ENCODE measurements at places on chromosomes 3 and 15. TPM values are rescaled to one million over a fixed set of nuclear protein-coding genes. Genes with fewer than 3 reads are reported as not detected.

CHRFAM7A gene
- total RNA-seq, result not detected

CAPN3 gene
- total RNA-seq, result 8.6 TPM

FBXL2 gene
- 3.2 TPM for total RNA-seq

GOLGA6L10 gene
- total RNA-seq, result under 0.01 TPM

DNA sequence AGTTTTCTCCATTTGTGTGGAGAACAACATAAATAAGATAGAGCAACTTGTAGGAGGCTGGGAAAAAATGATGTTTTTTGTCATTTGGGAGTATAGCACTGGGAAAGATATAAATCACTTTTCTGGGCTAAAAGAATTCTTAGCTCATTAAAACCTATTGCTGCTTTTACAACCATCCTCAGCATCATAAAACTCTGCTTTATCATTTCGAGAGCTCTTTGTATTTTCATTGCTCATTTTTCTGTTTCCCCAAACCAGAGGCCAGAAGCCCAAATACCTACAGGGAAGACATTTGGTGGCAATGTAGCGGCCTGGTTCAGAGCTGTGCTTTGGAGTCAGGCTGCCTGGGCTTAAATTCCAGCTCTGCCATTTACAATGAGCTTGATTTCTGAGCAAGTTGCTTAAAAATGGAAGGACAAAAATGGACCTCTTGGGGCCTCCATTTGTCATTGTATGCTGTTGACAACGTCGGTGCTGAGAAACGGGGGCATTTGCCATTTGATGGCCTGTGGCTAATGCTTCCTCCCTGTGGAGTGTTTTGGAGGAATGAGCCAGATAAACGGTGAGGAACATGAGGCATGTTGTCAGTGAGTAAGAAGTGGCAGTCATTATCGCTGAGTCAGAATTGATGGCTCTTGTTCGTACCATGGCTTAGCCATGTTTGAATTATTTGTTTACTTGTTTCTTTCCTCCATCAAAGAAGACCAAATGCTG lies 260.0 kb downstream of the EBLN2 start:
- no peak overlapping the region for H3K27ac ChIP-seq
- no peaks in the 10 kb centered on the region for H3K36me3 ChIP-seq
- H3K4me3 ChIP-seq, result no peak overlapping the region
- DNase-seq, result peak; percentile 34
- H3K4me1 ChIP-seq, result peaks cover 16% of the 10 kb centered on the region
- no peaks in the 10 kb centered on the region for H3K27me3 ChIP-seq

- H3K27ac ChIP-seq, result no peak overlapping the region
- DNase-seq, result no peak
- no peak overlapping the region for H3K4me3 ChIP-seq
- H3K27me3 ChIP-seq, result no peaks in the 10 kb centered on the region
- no peaks in the 10 kb centered on the region for H3K36me3 ChIP-seq
- H3K4me1 ChIP-seq, result peaks cover 15% of the 10 kb centered on the region
Measured at GRCh38 chr3:52350416-52350815, 34.3 kb downstream of the DNAH1 start.

DNA sequence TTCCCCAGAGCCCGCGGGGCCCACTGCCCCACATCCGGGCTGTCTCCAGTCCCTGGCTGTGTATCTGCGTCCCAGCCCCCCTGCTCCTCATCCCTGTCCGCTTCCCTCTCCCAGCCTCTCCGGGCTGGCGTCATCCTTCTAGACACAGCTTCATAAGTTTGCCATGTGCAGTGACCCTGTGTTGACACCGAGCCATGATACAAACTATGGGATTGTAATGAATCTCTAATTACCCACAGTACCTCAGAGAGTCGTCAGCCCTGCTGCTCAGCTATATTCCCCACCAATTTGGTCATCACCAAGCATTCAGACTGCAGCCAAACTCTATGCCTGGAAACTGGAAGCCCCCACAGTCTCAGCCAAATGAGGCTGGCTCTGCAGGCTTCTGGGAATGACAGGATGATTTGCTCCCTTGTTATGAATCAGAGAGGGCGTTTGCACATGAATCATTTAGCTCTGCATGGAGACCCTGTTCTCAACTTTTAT lies 466.1 kb upstream of the ATP11B start:
- DNase-seq, result no peak
- H3K4me1 ChIP-seq, result no peaks in the 10 kb centered on the region
- no peak overlapping the region for H3K4me3 ChIP-seq
- no peaks in the 10 kb centered on the region for H3K36me3 ChIP-seq

DNA sequence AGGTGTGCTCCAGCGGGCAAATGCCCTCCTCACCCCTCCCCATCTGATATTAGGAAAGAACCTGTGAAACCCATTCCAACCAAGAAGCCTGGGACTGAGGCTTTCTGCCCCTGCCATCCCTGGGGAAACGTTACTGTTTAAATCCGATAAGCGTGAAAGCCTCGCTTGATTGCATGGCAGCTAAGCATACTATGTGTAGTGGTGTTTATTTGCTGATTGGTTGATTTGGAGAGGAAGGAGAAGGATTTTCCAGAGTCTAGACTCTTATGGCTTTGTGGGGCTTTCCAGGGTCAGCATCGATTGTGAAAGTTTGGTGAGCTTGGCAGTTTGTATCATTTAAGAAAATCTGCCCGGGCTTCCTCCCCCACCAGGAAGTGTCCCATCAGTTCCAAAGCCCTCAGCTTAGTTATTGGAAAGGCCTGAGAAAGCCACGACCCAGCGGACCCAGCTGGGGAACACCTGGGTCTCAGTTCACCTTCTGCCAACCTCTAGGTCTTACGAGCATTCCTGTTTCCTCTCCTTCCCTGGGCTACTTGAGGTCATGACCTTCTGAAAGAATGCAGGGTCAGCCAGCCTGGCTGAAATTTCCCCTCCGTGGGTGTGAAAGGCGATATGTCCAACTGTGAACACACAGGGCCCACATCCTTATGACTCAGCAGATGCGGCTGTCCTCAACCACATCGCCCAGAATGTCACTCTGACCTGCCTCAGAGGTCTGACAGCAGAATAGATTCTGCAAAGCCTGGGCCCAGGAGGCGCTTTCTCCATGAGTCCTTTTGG lies 62.8 kb upstream of the HERC1 start:
- no peaks in the 10 kb centered on the region for H3K36me3 ChIP-seq
- H3K4me1 ChIP-seq, result peaks cover 13% of the 10 kb centered on the region
- DNase-seq, result peak; percentile 77
- H3K4me3 ChIP-seq, result no peak overlapping the region
- no peak overlapping the region for H3K27ac ChIP-seq

DNA sequence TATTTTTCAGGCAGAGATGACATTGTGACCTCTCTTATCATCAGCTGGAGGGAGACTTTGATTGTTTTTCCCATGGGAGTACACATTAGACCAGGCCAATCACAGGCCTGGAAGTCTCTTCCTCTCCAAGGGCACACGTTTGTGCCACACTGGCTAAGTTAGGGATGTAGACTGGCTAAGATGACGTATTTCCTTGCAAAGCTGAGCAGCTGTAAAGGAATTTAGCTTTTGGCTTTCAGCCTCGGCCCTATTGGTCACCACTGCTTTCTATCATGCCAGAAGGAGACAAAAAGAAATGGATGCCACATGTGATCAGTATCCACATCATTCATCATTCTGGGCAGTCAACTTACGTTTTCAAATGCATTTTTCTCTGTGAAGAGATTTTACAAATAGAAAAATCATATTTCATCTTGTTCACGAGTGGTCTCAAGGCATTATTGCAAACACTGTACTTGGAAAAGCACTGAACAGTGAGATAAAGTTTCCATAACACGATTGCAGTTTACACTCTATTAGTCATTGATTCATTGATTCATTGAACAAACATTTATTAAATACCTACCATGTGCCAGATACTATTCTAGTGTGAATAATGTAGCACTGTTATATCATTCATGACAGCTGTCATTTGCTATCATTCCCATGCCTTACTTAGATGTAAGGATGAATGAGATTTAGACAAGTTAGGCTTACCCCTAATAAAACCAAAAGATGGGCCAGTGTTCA lies 27.0 kb upstream of the RNF7 start:
- no peaks in the 10 kb centered on the region for H3K36me3 ChIP-seq
- H3K4me1 ChIP-seq, result peaks cover 27% of the 10 kb centered on the region
- peak; percentile 93 for DNase-seq
- H3K4me3 ChIP-seq, result no peak overlapping the region

DNA sequence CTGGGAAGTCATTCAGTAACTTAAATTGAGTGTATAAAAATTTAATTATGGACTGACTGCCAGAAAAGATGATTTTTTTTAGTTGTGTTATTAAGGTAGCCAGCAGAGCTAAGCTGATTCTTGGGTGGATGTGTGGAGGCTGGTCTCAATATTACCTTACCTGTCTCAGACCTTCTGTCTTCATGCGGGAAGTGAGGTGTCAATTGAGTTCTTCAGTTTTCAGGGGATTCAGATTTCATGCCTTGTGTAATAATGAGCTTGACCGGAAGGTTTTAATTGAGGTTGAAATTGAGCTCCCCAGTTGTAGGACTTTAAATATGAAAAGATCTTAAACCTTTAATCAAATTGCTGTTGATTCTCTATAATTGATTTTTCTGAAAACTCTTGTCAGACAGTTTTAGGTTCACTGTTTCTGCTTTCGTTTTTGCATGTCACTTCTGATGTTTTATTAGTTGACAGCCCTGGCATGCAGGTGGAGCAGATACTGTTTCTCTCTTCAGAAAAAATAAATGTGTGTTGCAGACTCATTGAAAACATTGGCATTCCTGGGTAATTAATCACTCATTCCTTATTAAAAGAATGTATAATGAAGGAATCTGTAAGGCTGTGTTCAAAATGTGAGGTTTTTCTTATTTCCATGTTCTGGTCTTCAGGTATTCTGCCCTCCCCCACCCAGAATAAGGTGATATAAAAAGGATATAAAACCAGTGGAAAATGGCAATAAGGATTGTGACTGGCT lies 54.5 kb downstream of the PSMD6 start:
- peak overlapping the region; percentile 33 for H3K27ac ChIP-seq
- peaks cover 71% of the 10 kb centered on the region for H3K4me1 ChIP-seq
- H3K4me3 ChIP-seq, result peak overlapping the region; percentile 25
- H3K36me3 ChIP-seq, result no peaks in the 10 kb centered on the region

- no peaks in the 10 kb centered on the region for H3K4me1 ChIP-seq
- no peak overlapping the region for H3K4me3 ChIP-seq
- H3K27ac ChIP-seq, result no peak overlapping the region
- no peaks in the 10 kb centered on the region for H3K36me3 ChIP-seq
- no peak for DNase-seq
Measured at GRCh38 chr15:73153024-73153423, 100.8 kb downstream of the NEO1 start.

DNA sequence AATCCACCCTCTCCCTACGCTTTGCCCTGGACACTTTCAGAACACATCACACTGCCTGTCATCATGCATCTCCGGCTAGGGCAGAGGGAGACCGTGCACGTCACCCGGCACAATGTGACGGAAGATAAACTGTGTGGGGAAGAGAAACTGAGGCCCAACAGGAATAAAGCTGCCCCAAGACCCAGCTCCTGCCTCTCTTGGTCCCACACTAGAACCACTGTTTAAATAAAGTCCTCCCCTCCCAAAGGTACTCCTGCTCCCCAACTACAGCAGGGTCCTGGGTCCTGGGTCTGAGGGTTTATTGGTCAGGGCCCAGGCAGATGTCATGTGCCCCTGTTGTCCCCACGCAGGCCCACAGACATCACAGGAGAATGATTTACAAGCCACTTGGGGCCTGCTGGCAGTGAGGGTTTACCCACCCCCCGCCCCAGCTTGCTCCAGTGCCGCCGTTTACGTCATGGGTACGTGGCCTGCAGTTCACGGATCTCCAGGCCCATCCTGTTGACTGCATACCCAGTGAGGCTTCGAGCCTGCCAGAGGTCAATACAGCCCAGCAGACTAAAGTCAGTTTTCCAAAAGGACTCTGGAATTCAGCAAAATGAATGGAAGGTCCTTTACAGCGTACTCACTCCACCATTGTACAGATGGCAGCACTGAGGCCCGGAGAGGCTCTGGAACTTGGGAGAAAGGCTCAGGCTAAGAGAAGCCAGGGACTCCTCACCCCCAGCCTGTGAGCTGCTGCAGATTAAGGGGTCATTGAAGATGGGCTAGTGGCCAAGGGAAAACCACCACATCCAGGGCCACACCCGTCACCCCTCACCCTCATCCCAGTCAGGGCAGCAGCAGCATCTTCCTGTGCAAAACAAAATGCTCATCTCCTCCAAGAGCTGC lies 23.2 kb downstream of the ALS2CL start:
- no peaks in the 10 kb centered on the region for H3K4me1 ChIP-seq
- H3K4me3 ChIP-seq, result no peak overlapping the region
- H3K27me3 ChIP-seq, result no peaks in the 10 kb centered on the region
- H3K36me3 ChIP-seq, result no peaks in the 10 kb centered on the region
- no peak overlapping the region for H3K27ac ChIP-seq

- H3K4me1 ChIP-seq, result 0 out of 2 replicates have a peak, but pooled peaks cover 8% of the 10 kb centered on the region
- peak within 1 kb of the TSS; percentile 90 for H3K4me3 ChIP-seq
- no peaks in the 10 kb centered on the region for H3K27me3 ChIP-seq
- H3K36me3 ChIP-seq, result no peaks in the 10 kb centered on the region
- peak within 1 kb of the TSS; percentile 82 for H3K27ac ChIP-seq
Measured at GRCh38 chr15:90234096-90234988, at the start of gene GDPGP1. GDPGP1 (plus strand) TSS chr15:90234209; CDS start chr15:90240909, 6,700 bp downstream.

DNA sequence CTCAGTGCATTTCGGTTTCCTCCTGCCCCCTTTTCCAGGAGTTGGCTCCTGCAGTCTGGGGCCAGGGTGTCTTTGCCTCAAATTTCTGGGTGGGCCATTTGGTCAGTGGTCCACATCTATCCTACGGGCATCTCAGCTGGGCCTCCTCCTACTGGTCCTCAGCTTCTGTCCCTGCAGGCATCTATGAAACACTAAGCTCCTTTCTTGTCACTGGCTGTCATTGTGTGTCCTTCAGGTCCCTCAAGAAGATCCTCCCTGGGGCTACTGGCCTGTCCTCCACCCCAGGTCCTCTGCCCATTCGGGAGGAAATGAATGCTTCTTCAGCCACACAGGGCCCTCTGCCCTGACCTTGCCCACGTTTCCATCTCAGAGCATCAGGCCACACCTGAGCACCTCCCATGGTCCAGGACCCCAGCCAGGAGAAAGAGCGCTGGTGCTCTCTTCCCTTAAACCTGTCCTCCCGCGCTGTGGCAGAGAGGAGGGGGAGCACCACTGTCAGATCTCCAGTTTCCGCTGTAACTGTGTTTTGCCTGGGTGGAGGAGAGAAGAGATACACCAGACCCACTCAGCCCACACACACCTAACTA lies 1.8 kb downstream of the PRR23E start:
- DNase-seq, result no peak
- H3K27ac ChIP-seq, result no peak overlapping the region
- H3K4me3 ChIP-seq, result no peak overlapping the region

GRCh38 chr3:113287111-113287802 lies 75.9 kb downstream of the BOC start:
- DNase-seq, result peak; percentile 88
- H3K36me3 ChIP-seq, result no peaks in the 10 kb centered on the region
- peak overlapping the region; percentile 88 for H3K27ac ChIP-seq
- no peak overlapping the region for H3K4me3 ChIP-seq
- H3K4me1 ChIP-seq, result peaks cover 24% of the 10 kb centered on the region
- no peaks in the 10 kb centered on the region for H3K27me3 ChIP-seq

- H3K27ac ChIP-seq, result peak overlapping the region; percentile 51
- no peaks in the 10 kb centered on the region for H3K27me3 ChIP-seq
- H3K36me3 ChIP-seq, result no peaks in the 10 kb centered on the region
- H3K4me3 ChIP-seq, result no peak overlapping the region
Measured at GRCh38 chr3:174957081-174957480, 97.9 kb downstream of the NAALADL2 start.
